CD8-positive, alpha-beta memory T cell (primary cell): ENCODE measurements at places on chromosomes 3 and 15. TPM values are rescaled to one million over a fixed set of nuclear protein-coding genes. Genes with fewer than 3 reads are reported as not detected.

DNA sequence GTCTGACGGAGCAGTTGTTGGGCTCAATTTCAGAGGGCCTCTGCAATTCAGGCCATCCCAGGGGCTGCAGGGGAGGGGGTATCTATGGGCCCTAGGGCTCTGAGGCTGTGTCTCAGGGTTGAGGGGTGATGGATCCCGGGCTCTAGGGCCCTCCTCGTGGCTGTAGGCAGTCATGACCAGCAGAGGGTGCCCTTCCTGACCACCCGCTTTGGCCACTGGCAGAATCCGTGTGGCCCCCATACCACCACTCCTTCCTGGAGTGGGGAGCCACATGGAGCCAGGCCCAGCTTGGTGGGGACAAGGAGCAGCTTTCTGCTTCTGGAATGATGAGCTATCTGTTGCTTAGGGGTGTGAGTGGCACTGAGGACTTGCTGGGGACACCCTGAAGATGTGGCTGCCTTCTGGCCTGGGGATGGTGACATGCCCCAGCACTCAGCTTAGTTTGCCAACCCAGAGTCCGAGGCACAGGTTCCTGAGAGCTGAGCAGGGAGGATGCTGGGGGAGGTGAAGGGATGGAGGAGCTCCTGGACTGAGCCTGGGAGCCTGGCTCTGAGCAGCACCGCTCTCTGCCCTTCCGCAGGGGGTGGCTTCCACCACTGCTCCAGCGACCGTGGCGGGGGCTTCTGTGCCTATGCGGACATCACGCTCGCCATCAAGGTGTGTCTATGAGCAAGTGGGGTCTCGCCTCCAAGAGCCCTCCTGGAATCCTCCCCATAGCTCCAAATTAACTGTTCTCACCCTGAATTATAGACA is 20.2 kb downstream of the HDAC11 start:
- peak; percentile 37 for DNase-seq

GRCh38 chr15:59174835-59175831 is 31.5 kb upstream of the LDHAL6B start:
- no peak for DNase-seq

GRCh38 chr3:194145702-194146101 is 9.8 kb downstream of the HES1 start:
- DNase-seq = no peak

- DNase-seq = no peak
Observed at GRCh38 chr3:134357914-134358811, 16.1 kb downstream of the AMOTL2 start.

DNA sequence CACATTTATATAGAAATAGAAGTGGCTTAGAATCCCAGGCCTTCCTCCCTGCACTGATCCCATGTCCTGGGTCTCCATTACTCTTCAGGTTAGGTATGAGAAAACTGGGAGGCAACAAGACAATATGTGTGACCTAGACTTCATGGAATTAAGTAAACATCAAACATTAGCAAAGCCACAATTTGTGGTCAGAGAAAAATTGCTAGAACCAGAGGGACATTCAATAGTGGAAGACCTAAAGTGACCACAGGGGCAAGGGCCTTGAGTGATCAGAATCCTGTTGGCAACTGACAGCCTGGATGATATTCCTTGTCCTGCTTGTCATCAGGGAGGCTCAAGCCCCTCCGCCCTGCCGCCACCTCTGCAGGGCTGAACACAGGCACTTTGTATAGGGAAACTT is 322.8 kb upstream of the CTNNB1 start:
- DNase-seq = no peak

GRCh38 chr15:79978655-79979514 is 7.9 kb upstream of the BCL2A1 start:
- DNase-seq = no peak

DNA sequence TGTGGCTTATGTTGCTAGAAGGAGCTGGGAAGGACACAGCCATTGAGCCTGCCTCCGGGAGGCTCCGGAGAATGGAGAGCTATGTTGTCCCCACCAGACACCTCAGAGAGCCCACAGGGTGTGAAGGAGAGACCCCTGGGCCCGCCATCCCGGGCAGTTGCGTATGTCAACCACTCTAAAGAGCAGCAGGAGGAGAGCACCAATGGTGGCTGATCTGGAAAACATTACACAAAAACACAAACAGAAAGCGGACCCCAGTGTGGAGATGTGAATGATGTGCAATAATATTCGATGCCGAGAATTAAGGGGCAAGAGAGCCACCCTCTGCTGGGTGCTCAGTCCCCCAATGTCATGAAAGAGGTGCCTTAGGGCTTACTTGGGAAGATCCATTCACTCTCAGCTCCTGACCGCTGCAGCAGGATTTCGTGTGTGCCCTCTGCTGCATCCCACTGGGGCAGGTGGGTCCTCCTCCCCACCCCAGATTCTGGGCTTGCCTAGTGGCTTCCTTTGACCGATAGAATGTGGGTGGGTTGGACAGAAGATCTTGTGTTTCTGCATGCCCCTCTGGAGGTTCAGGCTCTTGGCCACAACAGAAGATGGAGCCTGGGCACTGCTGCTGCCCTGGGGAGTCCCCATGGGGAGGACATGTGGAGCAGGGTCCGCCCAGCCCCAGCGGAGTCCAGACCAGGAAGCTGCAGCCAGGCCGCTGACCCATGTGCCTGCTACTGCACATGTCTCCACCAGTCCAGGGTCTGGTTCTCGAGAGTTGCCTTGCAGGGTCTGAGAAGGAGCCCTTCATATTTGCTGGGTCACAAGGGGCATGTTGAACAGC is 245.3 kb downstream of the OCA2 start:
- no peak for DNase-seq

The EDC3 gene
- 52.0 TPM for total RNA-seq

The LRRC31 gene
- total RNA-seq = not detected

The HHLA2 gene
- total RNA-seq = 1.0 TPM

The PLSCR5 gene
- total RNA-seq = not detected

The C3orf20 gene
- total RNA-seq = 0.18 TPM
